ENCODE measurements at places on chromosomes 6 and 20.

DNA sequence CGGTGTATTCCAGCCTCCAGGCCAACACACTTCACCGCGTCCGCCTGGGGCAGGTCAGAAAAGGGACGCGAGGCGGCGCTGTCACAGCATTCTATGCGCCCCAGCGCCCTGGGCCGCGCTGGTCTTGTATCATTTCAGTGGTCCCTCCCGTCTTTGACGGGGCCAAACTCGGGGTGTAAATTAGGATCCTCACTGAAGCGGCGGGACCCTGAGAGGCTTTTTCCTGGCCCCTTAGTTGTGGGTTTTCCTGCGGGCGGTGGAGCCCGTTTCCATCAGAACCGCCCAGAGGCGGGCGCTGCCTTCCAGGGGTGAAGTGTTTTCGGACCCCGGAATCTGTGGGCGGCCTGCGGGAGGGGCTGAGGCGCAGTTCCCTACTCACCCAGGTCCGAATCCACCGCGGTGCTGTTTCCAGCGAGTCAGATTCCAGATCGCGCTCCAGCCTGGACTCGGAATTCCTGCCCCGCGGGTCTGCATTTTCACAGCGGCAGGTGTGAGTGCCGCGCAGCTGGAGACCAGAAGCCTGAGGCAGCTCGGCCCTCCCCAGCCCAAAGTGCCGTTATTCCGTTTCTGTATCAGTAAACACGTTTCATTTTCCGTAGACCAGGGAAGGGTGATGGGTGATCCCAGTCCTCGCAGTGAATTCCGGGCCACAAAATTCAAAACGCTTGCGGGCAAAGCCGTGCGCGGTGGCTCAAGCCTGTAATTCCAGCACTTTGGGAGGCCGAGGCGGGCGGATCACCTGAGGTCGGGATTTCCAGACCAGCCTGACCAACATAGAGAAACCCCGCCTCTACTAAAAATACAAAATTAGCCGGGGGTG lies 3.9 kb upstream of the MICB start:
- DNase-seq, result peak; percentile 76

- DNase-seq, result no peak
Observed at GRCh38 chr20:11795071-11795615, 122.5 kb upstream of the BTBD3 start.

GRCh38 chr20:38320221-38320620 lies 16.3 kb downstream of the BPI start:
- no peak for DNase-seq

DNA sequence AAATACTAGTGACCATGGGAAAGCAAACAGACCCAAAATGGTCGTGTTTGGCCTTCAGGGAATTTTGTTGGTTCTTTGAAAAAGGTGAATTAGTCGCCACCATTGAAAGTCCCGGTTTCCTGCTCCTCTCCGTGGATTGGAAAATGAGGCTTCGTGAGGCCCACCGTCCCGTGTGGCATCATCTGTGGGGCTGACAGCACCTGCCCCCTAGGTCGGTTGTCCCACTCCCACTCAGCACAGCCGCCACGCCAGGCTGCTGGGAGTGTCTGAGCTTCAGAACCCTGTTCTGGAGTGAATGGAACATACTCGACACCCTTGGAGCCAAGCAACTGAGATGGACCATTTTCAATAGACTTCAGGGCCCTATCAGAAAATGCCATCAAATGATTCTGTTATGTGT lies 33.0 kb upstream of the FOXC1 start:
- no peak for DNase-seq

- no peak for DNase-seq
Observed at GRCh38 chr6:162543221-162543620, 184.3 kb downstream of the PRKN start.

GRCh38 chr6:63817492-63818050 lies 182.0 kb downstream of the PHF3 start:
- no peak for DNase-seq

GRCh38 chr6:121614115-121614514 lies 178.7 kb downstream of the GJA1 start:
- no peak for DNase-seq

DNA sequence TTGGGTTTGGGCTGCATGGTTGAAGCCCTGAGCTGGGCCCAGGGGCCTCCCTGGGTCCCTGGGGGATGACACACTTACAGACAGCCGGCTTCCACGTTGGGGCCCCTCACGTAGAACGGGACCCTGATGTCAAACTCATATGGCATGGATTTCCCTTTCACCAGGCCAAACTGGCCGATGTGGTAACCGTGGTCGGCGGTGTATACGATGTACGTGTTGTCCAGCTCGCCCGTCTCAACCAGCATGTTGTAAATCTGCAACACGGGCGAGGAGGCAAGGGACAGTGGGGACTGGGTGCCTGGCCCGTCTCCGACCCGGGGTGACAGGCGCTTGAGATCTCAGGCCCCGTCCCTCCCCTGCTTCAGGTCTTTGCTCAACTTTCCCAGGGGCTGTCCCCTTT lies 102.4 kb downstream of the SULF2 start:
- DNase-seq, result no peak

- DNase-seq, result no peak
Observed at GRCh38 chr6:27591699-27592480, 119.0 kb upstream of the ZNF184 start.

- peak; percentile 19 for DNase-seq
Observed at GRCh38 chr6:127515234-127515793, 3.8 kb downstream of the MTCL3 start.

- no peak for DNase-seq
Observed at GRCh38 chr20:59027741-59028320, 4.3 kb downstream of the ATP5F1E start.

GRCh38 chr6:141437685-141438084 lies 695.0 kb upstream of the GJE1 start:
- DNase-seq, result no peak

DNA sequence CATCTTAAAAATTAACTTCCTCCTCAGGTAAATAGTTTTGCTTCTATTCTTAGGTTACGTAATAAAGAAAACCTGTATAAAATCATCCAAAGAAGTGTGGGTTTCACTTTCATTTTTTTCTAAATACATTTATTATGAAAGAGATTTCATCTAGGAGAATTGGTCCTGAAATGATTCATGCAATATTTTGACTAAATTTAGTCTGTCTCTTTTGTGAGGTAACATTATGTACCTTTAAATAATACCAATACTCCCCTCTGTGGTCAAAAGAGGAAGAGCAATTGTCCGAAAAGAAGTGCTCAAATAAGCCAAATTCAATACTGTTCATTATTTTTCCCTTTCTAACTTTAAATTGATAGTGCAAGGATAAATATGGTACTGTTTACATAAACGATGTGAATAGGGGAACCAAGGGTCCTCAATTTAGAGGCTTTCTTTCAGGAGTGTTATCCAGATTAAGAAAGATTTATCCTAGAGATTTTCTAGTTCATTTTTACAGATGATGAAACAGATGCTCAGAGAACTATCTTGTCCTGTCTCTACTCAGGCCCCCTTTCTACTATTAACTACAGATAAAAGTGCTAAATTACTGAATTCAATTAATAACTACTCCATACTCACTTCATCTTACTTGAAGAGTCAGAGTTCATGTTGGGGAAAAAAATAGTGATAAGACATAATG lies 26.2 kb downstream of the CYP39A1 start:
- peak; percentile 32 for DNase-seq

DNA sequence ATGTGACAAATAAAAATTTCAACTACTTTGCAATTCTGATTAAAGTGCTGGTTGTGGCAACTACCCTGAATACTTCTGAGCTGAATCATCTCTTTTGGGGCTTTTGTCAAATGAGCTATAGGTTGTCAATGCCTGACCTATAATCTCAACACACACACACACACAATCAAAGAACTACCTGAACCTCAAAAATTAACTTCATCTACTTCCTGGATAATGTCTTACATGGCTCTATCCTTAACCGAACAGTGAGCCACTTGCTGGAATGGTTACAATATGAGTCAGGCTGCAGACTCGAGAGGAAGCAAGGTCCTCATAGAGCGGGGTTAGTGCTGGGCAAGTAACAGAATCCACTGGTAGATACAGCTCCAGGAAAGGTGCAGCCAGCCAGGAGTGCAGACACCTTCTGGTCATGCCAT lies 70.6 kb upstream of the DST start:
- no peak for DNase-seq

DNA sequence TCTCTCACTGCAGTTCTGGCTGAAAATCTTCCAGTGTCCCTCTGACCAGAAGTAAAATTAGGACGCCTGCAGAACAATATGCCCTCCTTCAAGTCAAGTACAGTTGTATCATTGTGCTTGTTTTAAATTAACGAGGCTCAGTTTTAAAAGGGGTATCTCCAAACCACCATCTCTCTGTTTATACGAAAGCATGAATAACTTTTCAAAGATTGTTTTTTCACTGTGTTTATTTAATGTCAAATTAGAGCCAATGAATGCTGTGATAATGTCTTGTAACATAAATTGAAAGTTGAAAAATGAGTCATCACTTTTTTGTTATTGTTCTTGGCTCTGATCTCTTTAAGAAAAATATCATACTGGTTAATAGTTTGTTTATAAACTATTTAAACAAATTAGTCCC lies 230.7 kb upstream of the THEMIS start:
- DNase-seq, result no peak

GRCh38 chr20:46243707-46244628 lies 64.3 kb downstream of the CDH22 start:
- no peak for DNase-seq

- DNase-seq, result peak; percentile 19
Observed at GRCh38 chr20:5786930-5787795, 37.0 kb downstream of the SHLD1 start.

- DNase-seq, result no peak
Observed at GRCh38 chr20:63789836-63790571, 41.1 kb downstream of the ZBTB46 start.

GRCh38 chr6:133568970-133569889 lies 319.7 kb upstream of the TCF21 start:
- peak; percentile 4 for DNase-seq

DNA sequence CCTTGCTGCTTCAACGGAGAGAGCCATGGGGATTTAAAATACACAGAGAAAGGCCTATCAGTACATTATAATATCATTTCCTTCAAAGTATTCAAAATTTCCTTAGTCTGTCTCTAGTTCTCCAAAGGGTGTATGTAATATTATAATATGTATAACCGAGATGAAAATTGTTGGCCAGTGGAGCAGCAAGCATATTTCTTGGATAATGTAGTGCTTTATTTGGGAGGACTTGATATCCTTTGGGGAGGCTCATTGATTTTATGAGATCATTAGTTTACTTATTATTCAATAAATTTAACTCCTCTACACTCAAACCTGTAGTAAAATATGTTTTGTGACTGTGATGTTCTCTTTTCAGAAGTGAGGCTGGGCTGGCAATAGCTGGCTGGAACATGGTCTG lies 802.9 kb upstream of the FLRT3 start:
- DNase-seq, result no peak

- DNase-seq, result no peak
Observed at GRCh38 chr6:147947521-147947920, 395.1 kb upstream of the SASH1 start.

- DNase-seq, result no peak
Observed at GRCh38 chr6:11311970-11312369, 79.5 kb upstream of the NEDD9 start.

DNA sequence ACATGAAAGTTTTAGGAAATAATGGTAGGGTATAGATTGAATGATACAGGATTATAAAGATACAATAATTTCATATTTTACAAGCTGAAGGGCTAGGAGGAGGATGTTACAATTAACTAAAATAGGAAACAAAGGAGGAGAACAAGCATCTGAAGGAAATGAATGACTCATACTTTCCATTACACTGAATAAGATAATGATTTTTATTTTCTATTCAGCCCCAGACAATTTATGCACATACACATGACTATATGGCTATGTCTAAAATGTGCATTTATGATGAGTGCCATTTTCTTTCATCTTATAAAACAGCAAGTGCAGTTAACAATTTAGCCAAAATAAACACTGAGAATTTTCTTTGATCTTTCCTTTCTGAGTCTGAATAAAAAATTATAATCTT lies 994.6 kb upstream of the ADGRB3 start:
- no peak for DNase-seq

DNA sequence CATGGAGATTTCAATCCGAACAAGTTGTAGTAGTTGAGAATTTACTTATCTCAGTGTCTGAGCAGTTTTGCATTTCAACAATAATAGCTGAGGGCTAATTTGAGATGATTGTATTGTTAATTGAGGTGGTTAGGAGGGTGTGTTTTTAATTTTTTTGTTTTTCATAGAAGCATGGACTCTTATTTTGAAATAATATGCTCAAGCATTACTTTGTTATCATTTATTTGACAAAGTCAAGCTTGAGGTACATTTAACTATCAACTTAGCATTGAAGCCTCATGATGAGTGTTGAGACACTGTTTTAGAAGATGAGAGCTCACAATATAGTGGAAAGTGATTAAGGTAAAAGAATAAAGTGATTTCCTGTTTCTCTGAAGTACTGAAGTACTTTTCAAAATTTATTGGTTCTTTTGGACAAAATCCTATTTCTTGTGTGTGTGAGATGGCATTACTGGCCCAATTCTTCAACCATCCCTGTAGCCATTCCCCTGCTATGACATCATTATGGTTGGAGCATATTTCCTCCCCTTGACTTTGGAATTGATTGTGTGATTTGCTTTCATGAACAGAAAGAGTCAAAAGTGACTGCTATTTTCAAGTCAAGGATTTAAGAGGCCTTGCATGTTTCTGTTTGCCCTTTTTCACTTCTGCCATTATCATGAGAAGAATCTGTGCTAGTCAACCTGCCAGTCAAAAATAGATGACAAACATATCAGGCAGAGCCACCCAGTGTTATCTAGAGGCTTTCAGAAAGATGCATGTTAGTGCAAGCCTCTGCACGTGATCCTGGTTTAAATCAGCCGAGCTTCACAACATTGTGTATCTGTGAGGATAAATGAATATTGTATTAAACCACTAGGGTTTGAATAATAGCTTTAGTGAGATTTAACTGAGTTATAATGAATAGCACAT lies 1112.3 kb upstream of the CITED2 start:
- no peak for DNase-seq

DNA sequence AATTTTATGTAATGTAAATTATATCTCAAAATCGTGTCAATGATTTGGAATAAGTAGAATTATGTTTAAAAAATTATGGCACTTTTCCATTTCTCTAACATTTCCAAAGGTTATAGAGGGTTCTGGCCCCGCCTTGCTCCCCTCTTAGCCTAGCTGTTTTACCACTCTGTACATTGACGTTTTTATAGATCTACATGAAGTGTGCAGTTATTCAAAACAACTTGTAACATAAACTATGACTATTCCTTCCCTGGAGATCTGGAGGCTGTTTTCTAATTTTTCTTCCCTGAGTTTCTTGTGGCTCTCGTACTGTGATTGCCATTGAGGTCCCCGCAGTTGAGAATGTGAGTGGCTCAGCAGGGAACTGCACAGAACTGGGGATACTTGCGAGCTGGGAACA lies 48.4 kb downstream of the IYD start:
- DNase-seq, result no peak

DNA sequence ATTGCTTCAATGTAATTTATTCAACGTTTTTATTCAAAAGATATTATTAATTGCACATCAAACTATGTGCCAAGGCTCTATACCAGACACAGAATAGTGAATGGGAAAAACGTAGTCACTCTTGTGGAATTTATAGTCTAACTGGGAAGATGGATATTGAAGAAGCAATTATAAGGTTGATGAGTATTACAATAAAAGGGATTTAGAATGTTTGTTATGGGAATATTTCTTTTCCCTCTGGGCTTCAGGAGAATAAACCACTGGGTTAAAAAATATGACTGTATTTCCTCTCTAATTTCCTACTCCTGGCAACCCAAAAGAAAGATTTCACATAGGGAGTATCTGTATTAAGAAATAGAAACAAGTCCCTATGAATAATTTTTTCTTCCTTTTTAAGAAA lies 25.1 kb upstream of the UTRN start:
- DNase-seq, result no peak

- DNase-seq, result no peak
Observed at GRCh38 chr6:101113468-101114260, 232.5 kb upstream of the ASCC3 start.
